ENCODE measurements at places on chromosomes 4 and X.

- DNase-seq, result no peak
Observed at GRCh38 chr4:148926276-148927260, 484.4 kb upstream of the NR3C2 start.

DNA sequence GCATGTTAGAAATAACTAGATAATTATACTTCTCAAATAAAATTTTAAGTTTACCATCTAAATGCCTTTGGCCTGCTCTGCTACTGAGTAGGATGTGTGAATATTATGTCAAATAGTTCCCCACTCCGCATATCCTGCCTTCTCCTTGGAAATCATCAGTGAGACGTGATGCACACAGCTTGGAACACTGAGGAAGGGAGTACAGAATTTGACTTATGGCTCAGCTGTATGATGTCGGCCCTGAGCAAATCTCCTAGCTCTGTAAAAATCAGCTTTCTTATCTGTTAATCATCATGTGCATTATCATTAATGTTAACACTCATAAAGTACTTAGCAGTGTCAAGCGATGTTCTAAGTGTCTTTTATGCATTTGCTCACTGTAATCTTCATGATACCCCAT, 241.0 kb upstream of the ANKRD50 start:
- DNase-seq, result no peak

DNA sequence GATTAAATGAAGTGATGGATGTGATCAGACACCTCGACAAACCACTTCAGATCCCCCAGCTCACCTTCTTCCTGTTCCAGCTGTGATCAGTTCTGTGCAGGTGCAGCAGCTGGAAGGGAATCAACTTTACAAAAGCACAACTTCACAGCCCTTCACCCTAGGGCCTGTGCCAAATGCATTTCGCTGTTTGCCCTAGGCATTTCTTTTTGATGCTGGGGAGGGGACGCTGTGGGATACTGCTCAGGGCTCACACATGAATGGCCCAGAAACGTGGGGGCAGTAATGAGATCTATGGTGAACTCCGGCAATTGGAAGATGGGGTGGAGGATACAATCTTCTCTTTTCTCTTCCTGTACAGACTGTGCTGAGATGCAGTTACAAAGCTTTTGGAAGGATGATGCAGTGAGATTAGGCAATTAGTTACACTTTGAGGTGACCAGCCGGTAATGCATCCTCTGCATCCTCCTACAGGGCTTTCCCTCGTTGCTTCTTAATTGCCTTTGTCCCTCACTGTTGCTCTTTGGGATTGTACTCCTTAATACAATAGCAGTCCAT, 215.1 kb upstream of the PITX2 start:
- DNase-seq, result no peak

GRCh38 chr4:36206603-36207311, 37.6 kb downstream of the ARAP2 start:
- DNase-seq, result no peak

GRCh38 chr4:140213749-140214148, 59.8 kb upstream of the MAML3 start:
- DNase-seq, result no peak

- DNase-seq, result no peak
Observed at GRCh38 chr4:56976837-56977320, 527 bp downstream of the NOA1 start.

DNA sequence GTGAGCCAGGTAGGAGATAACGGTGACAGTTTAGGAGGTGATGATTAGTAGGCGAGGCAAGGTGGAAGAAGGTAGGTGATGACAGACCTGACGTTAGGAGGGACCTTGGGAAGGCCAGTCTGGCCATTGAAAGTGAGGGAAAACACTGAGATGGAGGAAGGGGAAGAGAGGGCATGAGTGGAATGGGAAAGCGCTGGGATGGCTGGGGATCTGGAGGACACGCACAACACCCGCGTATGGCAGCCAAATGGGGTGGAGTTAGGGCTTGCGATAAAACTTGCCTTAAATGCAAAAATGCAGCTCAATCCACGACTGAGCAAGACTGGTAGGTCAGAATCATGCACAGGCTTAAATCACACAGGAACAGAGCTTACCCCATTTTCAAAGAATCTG, 605 bp upstream of the CDKL2 start:
- DNase-seq, result no peak

- no peak for DNase-seq
Observed at GRCh38 chr4:8735236-8736089, 136.2 kb downstream of the HMX1 start.

DNA sequence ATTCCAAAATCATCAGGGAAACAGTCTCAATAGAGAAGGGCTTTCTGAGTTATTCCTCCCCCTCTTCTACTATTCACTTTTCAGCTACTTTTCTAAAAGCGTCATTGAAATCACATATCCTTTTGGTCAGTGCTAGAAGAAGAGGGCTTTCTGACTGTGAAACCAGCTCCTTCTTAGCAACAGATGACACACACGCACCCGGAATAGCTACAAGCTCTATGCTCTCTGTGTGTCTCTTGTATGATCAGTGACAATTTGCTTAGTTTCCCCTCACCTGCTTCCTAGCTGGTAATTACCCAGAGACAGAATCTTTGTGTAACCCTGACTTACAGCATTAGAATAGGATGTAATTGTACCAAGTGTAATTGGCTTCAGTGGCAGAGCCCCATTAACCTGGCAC, 268.1 kb upstream of the SLITRK2 start:
- DNase-seq, result no peak

- DNase-seq, result no peak
Observed at GRCh38 chr4:61533140-61533539, 333.0 kb downstream of the ADGRL3 start.

DNA sequence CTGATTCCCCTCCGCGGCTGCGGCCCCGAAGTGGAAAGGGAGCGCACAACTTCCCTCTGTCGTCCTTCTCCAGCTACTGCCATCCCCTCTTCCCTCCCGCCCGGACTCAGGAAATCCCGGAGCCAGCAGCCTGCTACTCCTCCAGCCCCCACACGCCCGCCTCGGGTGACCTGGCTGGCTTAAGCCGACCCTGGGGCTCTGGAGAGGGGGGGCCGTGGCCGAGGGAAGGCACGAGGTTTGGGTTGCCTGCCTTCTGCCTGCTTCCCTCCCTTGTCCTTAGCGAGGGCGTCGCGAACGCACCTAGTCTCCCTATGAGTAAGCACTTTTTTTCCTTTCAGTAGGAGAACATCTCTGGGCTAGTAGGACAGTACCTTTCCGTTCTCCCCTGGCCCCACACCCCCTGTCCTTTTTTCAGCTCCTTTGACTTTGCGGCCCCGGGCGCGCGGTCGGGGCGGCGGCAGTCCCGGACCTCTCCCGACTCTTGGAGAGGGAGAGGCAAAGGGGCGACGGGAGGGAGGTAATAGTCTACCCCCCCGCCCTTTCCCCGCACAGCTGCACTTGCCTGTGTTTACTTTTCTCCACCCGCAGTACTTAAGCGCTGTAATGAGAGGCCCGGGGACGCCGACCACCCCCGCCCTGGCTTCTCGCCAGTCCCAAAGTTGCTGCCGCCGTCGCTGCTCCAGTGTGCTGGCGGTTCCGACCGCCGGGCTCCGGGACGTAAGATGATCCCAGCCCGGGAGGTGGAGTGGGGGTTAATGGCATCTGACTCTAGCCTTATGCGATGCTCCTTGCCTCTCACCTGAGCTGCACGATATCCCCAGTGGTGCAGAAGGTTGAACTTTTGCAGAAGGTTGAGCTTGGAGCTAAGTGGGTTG, 868 bp downstream of the PLS3 start:
- DNase-seq, result no peak
